ENCODE measurements at places on chromosomes 11 and 22. TPM values are rescaled to one million over a fixed set of nuclear protein-coding genes. Genes with fewer than 3 reads are reported as not detected.

DNA sequence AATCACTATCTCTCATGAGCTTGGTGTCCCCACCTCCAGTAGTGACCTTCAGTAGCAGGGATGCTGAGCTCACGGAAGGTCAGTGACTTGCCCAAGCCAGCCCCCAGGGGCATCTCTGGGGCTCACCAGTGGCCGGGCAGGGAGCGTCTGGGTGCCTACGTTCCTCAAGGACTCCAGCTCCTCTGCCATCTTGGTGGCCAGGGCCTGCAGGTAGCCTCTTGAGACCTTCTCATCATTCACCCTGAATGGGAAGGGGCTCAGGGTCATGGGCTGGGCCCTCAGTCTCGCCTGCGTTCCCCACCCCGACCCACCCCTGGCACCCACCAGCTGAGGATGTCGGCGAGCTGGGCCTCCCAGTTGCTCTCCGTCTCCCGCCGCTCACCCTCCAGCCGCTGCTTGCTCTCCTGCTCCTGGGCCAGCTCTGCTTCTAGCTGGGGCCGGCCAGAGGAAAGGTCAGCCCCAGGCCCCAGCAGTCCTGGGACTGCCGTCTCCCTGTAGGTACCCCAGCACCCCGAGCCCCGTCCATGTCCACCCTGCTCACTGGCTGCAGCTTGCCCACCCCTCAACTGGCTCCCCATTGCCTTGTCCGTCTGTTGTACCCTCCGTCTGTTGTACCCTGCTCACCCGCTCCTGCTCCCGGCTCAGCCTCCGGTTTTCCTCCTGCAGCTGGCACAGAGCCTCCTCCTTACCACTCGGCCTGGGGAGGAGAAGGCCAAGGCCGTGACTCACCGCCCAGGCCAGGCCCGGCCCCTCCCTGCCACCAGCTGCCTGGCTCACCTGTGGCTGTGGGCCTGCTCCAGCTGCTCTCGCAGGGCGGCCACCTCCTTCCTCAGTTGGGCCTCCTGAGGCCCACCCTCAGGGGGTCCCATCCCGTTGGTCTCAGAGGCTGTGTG lies 9.5 kb downstream of the CDC42BPG start:
- H3K4me3 ChIP-seq: no peak overlapping the region
- no peaks in the 10 kb centered on the region for H3K27me3 ChIP-seq
- no peak for DNase-seq
- H3K36me3 ChIP-seq: no peaks in the 10 kb centered on the region
- no peak overlapping the region for H3K27ac ChIP-seq

DNA sequence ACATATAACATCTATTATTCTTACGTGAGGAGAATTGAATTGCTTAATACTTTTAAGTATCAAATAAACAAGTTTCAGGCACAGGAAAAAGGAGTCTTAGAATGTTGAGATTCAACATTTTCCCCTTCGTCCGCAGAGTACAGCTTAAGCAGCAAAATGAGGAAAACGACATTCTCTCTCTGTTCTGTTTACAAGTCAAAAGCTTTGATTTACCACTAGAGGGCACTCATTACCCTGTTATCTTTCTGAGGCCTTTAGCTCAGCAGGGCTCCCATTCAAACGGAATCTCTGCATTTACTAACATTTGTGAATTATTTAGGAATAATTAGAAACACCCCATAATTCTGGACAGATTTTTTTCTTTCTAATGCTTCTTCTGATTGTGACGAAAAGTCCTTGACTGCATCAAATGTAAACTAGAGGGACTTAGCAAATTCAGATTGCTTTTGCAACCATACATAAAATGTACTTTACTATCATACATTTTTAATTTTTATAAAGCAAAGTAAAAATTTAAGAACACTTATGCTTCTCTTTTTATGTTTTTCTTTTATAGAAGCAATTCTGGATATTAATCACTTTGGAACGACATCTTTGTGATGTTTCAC lies 75.0 kb downstream of the JRKL start:
- H3K4me1 ChIP-seq: peaks cover 1% of the 10 kb centered on the region
- H3K27me3 ChIP-seq: peaks cover 14% of the 10 kb centered on the region
- no peak overlapping the region for H3K27ac ChIP-seq

- H3K36me3 ChIP-seq: peaks cover 7% of the 10 kb centered on the region
- peaks cover 24% of the 10 kb centered on the region for H3K4me1 ChIP-seq
- H3K27me3 ChIP-seq: peaks cover 19% of the 10 kb centered on the region
- no peak overlapping the region for H3K27ac ChIP-seq
Measured at GRCh38 chr22:32723643-32724042, 77.9 kb upstream of the TIMP3 start.

- no peak overlapping the region for H3K27ac ChIP-seq
- no peaks in the 10 kb centered on the region for H3K4me1 ChIP-seq
- no peaks in the 10 kb centered on the region for H3K36me3 ChIP-seq
- no peak overlapping the region for H3K4me3 ChIP-seq
- no peaks in the 10 kb centered on the region for H3K27me3 ChIP-seq
Measured at GRCh38 chr22:48923996-48924395, 903.7 kb downstream of the BRD1 start.

GRCh38 chr11:12741671-12742216 lies 67.5 kb downstream of the TEAD1 start:
- H3K27ac ChIP-seq: no peak overlapping the region
- H3K4me1 ChIP-seq: no peaks in the 10 kb centered on the region
- H3K27me3 ChIP-seq: peaks cover 27% of the 10 kb centered on the region
- H3K36me3 ChIP-seq: no peaks in the 10 kb centered on the region
- no peak for DNase-seq

- H3K27me3 ChIP-seq: no peaks in the 10 kb centered on the region
- no peaks in the 10 kb centered on the region for H3K36me3 ChIP-seq
- H3K4me1 ChIP-seq: peaks cover 2% of the 10 kb centered on the region
- H3K27ac ChIP-seq: no peak overlapping the region
- no peak for DNase-seq
- no peak overlapping the region for H3K4me3 ChIP-seq
Measured at GRCh38 chr11:131672191-131672590, 301.8 kb downstream of the NTM start.

The LARGE2 gene
- total RNA-seq: 0.58 TPM

The KCNQ1OT1 gene
- total RNA-seq: 0.25 TPM

Data from activated CD4-positive, alpha-beta memory T cell treated with anti-CD3 and anti-CD28 coated beads, Interleukin-2, amount 10 ng/mL, durations not matched to agents 7 days and 5 days (primary cell).